ENCODE measurements at places on chromosomes 5 and 9.

DNA sequence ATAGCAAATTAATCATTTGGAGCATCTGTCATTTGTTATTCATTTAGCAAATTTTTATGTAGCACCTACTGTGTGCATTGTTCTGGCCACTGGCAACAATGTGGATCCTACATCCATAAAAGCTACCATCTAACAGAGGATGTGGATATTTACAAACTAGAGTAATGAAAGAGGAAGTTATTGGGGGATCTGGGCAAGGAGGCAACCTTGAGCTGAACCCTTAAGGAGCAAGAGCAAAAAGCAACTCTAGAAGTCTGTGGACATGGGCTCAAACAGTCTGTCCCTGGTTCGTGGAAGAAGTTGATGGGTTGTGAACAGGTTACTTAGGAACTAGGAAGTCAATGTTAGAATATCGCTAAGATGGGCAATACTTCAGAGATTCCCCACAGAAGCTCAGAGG is 259.9 kb downstream of the SYK start:
- DNase-seq: no peak

DNA sequence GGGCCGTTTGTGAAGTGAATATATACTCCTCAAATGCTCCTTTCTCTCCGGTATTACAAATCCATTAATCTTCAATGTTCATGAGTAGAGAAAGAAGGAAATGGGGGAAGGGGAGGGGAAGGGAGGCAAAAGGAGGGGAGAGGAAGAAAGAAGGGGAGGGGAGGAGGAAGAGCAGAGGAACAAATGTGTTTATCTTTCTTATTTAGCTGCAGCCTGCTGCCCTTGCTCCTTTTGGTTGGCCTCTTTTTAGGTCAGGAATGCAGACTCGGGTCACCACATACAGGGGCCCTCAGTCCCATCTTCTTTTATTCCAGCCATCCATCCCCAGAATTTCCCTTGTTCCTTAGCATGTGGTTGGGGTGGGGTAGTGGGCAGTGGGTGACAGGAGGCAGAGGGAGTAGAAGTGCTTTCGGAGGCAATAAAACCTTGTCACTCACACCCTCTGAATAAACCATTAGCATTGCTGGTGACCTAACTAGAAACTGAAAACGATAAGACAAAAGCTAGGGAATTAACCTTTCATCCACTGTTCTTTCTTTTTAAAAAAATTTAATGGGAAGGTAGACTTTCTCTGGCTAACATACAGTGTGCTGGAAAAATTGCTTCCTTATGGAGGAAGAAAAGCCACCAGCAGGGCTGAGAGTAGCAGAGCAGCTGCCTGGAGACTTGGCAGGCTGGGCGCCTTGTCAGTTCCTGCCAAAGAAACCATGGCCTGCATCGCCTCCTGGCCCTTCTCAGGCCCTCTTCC is 16.8 kb upstream of the PRLR start:
- no peak for DNase-seq

- no peak for DNase-seq
Measured at GRCh38 chr9:84669013-84669287, 579 bp upstream of the NTRK2 start.

GRCh38 chr5:142472306-142472951 is 147.6 kb upstream of the SPRY4 start:
- no peak for DNase-seq

DNA sequence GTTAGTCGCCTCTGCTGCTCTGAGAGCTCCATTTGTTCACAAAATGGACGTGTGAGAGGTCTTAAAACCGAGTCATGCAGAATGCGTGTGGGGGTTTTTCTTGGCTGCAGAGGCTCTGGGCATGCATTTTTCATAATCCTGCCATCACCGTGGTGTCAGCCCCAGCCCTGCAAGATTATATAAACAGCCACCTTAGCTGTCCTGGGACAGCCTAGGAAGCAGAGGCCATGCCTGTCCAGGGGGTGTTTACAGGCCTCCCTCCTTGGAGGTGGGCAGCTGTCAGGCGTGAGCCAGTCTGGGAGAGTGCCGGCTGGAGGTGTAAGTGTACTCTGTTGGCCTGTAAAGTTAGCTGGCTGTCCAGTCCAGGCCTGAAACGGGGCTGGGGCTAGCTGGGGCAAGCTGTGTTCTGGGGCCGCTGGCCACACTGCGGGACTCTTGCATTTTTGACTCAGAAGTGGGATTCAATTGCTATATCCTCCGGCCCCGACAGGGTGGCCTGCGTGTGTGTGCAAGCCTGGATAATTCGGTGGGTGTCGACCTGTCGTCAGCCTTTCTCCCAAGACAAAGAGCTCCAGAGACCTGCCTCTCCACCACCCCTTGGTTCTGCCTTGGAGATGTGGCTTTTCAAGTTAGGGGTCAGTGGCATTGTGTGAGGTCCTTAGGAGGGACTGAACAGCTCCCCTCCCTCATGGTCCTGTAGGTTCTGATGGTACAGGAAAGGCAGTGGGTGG is 2.4 kb downstream of the WNK2 start:
- DNase-seq: no peak

GRCh38 chr5:68484307-68485068 is 268.9 kb downstream of the PIK3R1 start:
- no peak for DNase-seq

DNA sequence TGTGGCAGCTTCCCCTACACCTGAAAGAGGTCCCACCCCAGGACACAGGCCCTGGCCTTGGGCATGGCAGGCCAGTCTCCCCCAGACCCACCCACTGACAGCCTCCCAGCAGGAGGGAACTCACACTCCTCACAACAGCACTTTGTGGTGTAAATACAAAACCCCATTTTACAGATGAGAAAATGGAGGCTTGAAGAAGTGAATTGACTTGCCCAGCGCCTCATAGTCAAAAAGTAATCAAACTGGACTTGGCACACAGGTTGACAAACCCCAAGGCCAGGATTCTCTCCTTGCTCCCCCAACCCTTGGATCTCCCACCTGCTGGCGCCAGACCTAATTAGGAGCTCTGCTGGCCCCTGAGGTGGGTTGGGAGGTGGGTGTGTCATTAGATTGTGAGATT is 29.2 kb upstream of the NEK6 start:
- no peak for DNase-seq

DNA sequence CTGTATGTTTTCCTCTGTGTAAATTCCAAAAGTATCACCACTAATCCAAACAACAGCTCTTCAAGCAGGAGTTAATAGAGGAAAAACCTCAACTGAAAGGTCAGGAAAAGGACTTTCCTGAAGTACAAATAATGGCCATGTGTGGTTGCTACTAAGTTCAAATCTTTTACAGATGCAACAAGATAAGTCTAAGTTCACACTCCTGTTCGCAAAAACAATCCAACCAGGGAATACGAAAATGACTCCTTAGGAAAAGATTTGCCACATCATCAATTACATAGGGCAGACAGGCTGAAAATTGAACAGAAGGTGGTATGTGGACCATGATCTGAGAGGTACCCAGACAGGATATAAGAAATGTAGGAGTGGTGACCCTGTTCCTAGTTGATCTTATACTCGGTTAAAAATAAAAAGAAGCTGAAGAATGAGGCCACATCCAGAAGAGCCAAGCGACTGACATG is 210.2 kb downstream of the TSSK1B start:
- DNase-seq: no peak

- no peak for DNase-seq
Measured at GRCh38 chr5:142639455-142639854, 46.4 kb downstream of the FGF1 start.

DNA sequence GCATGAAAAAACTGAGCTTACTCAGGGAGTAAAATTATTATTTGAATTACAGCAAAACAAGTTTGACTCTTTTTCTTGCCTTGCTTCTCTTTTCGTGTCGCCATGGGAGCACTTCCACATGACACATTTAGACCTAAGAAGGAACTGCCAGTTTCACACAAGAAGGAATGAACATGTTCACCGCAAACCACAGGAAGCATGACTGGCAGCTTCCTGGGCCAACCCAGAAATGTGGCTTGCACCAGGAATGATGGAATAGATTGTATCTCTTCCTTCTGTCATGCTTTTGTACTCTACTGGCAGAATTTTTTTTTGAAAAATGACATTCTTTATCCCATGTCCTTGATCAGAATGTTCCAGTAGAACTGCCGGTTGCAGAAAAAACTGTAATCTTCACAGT is 32.9 kb upstream of the MAN2A1 start:
- DNase-seq: no peak

All from SHP77 treated with DMSO at 0.1 percent for 48 hours (cell line).